Smooth muscle cell of trachea (primary cell): ENCODE measurements at places on chromosomes 2 and 18. TPM values are rescaled to one million over a fixed set of nuclear protein-coding genes. Genes with fewer than 3 reads are reported as not detected.

CD207 gene
- not detected in 2 replicates for total RNA-seq

CEBPZ gene
- total RNA-seq = 37.1 and 54.0 TPM in 2 replicates

TCF23 gene
- total RNA-seq = not detected in 2 replicates

INSIG2 gene
- 6.1 and 11.6 TPM in 2 replicates for total RNA-seq
